ENCODE measurements at places on chromosomes 5 and 9.

- no peak for DNase-seq
Observed at GRCh38 chr5:8349855-8350254, 480.9 kb downstream of the MTRR start.

DNA sequence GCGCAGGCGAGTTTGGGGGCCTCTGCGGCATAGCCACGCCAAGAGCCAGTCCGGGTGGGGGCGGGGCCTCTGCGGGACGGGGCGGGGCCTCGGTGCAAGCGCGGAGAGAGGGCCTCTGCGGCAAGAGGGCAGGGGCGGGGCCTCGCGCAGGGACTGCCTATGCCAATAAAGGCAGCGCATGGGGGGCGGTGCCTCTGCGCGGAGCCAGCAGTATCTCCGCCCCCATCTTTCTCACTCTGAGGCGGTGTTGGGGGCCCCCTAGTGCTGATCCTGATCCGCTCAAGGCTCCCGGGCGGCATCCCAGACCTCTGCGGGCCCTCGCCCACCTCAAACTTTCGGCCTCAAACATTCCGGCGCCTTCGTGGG is 9.2 kb upstream of the GPRIN1 start:
- no peak for DNase-seq

DNA sequence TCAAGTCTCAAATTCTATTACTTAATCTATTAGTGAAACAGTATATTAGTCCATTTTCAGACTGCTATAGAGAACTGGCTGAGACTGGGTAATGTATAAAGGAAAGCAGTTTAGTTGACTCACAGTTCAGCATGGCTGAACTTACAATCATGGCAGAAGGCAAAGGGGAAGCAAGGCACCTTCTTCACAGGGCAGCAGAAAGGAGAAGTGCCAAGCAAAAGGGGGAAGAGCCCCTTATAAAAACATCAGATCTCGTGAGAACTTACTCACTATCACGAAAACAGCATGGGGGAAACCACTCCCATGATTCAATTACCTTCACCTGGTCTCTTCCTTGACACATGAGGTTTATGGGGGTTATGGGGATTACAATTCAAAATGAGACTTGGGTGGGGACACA is 67.9 kb upstream of the CHSY3 start:
- DNase-seq = no peak

GRCh38 chr5:6424110-6424659 is 24.5 kb upstream of the UBE2QL1 start:
- DNase-seq = peak; percentile 47

- no peak for DNase-seq
Observed at GRCh38 chr5:9240431-9240830, 305.4 kb downstream of the SEMA5A start.

Measured in NCI-H774 (cell line).